Esophagus squamous epithelium (tissue), 5 donors: ENCODE measurements at places on chromosomes 1 and 21.

GRCh38 chr1:165570078-165570477 lies 26.3 kb downstream of the LRRC52 start:
- H3K4me3 ChIP-seq, result no peak overlapping the region
- no peak for DNase-seq
- H3K4me1 ChIP-seq, result no peaks in the 10 kb centered on the region
- H3K27me3 ChIP-seq, result no peaks in the 10 kb centered on the region

DNA sequence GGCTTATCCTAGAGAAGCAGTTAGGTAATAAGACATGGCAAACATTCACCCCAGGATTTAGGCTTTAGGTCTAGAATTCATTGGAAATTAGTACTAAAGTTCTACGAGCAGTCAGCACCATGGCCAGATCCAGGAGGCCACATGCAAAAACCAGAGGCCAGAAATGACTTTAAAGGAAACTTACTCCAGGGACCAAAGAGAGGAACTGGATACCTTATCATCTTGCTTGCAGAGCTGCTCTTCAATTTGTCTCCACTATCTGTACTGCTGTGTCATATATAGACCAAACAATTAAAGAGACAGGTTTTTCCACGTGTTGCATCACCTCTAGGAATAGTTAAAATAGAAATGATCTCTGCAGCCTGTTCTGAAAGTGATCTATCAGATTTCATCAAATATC lies 127.8 kb downstream of the LMX1A start:
- H3K36me3 ChIP-seq, result no peaks in the 10 kb centered on the region
- DNase-seq, result no peak
- H3K27me3 ChIP-seq, result peaks cover 81% of the 10 kb centered on the region

DNA sequence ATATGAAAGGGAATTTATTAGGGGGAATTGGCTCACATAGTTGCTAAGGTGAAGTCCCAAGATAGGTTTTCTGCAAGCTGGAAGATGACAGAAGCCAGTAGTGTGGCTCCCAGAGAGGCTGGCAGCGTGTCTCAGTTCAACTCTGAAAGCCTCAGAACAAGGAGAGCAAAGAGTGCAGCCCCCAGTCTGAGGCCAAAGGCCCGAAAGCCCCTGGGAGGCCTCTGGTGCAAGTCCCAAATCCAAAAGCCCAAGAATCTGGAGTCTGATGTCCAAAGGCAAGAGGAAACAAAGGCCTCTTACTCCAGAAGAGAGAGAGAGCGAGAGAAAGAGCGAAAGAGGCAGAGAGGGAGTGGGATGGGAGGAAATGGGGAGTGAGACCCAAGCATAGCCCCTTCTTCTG lies 18.3 kb downstream of the KCNA2 start:
- H3K27me3 ChIP-seq, result no peaks in the 10 kb centered on the region
- H3K4me1 ChIP-seq, result no peaks in the 10 kb centered on the region
- no peaks in the 10 kb centered on the region for H3K36me3 ChIP-seq
- H3K4me3 ChIP-seq, result no peak overlapping the region
- DNase-seq, result no peak

- DNase-seq, result no peak
- no peaks in the 10 kb centered on the region for H3K36me3 ChIP-seq
- no peaks in the 10 kb centered on the region for H3K4me1 ChIP-seq
- H3K27ac ChIP-seq, result no peak overlapping the region
- no peaks in the 10 kb centered on the region for H3K27me3 ChIP-seq
Measured at GRCh38 chr21:36992671-36993070, 13.8 kb upstream of the RIPPLY3 start.

GRCh38 chr1:234913771-234914170 lies 214.9 kb downstream of the TOMM20 start:
- no peaks in the 10 kb centered on the region for H3K36me3 ChIP-seq
- H3K27ac ChIP-seq, result no peak overlapping the region
- H3K4me1 ChIP-seq, result peaks cover 16% of the 10 kb centered on the region
- H3K4me3 ChIP-seq, result no peak overlapping the region
- no peak for DNase-seq

- no peaks in the 10 kb centered on the region for H3K4me1 ChIP-seq
- no peaks in the 10 kb centered on the region for H3K27me3 ChIP-seq
- no peak overlapping the region for H3K4me3 ChIP-seq
- DNase-seq, result no peak
- H3K36me3 ChIP-seq, result no peaks in the 10 kb centered on the region
Measured at GRCh38 chr1:8533907-8534306, 216.0 kb downstream of the SLC45A1 start.

DNA sequence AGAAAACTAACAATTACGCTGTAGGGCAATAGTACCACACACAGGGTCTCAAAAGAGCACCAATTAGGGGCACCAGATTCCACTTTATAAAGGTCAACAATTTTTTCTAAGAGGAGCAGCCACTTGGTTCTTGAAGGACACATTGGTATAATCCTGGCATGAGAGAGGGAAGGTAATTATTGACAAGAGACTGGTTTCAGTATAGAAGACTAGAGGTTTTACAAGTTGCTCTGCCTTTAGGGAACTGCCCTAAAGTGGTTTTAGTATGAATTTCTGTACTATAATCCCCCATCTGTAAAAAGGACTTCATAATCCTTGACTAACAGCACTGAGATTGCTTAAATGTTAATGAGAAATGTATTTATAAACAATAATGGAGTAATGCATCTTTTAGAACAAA lies 648.5 kb upstream of the PTBP2 start:
- no peak overlapping the region for H3K4me3 ChIP-seq
- peaks cover 18% of the 10 kb centered on the region for H3K4me1 ChIP-seq
- no peak overlapping the region for H3K27ac ChIP-seq

DNA sequence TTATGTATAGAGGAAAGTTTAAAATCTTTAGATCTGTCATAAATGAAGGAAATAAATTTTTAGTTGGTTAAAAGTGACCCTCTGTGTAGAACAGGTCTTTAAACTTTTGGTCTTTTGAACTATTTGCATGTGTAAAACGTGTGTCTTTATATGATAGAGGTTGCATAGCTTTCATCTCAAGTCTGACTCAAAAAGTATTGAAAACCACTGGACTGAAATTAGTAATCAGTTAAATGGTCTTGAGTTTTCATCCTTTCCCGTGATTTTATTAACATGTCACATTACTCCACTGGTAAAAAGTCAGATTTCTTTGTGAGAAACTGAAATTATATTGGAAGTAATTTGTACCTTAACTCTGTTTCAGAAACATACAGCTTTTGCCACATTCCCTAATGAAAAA lies 1.8 kb downstream of the RNPC3 start:
- H3K27ac ChIP-seq, result no peak overlapping the region
- H3K36me3 ChIP-seq, result no peaks in the 10 kb centered on the region
- H3K27me3 ChIP-seq, result no peaks in the 10 kb centered on the region
- H3K4me1 ChIP-seq, result peaks cover 4% of the 10 kb centered on the region
- no peak for DNase-seq

- no peaks in the 10 kb centered on the region for H3K36me3 ChIP-seq
- no peak for DNase-seq
- no peak overlapping the region for H3K27ac ChIP-seq
- H3K27me3 ChIP-seq, result no peaks in the 10 kb centered on the region
- no peak overlapping the region for H3K4me3 ChIP-seq
- no peaks in the 10 kb centered on the region for H3K4me1 ChIP-seq
Measured at GRCh38 chr1:195005338-195005737, 1602.9 kb downstream of the KCNT2 start.

DNA sequence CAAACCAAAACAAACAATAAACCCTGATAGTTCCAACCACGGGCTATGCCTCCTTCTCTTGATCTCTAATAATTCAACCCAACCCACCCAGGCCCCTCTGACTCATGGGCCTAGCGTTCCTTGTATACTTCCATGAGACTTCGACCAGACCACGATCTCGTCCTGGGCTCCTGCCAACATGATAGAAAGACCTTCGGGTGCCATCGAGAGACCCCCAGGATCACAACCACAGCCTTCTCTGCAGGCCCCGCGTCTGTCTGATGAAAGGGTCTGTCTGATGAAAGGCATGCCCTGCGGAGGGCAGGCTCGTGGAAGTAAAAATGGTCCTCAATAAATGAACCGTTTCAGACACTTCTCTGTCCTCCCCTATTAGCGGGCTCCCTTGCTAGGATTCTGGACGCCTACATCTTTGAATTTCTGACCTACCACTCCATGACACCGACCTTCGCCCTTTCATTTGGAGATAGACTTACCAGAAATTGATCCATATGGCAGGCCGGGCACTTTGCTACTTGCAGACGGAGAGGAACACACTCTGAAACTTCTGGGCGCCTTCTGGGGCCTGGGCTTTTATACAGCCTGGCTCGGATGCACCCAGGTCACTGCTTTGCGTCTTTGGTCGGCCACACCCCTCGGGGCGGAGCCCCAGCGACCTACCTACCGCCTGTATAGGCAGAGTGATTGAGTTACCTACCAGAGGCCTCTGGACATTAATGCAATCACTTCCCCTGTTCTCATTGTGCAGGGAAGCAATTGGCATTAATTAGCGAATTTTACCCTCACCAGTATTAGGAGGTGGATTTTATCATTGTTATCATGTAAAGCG lies 5.3 kb upstream of the KLF18 start:
- H3K27me3 ChIP-seq, result no peaks in the 10 kb centered on the region
- H3K36me3 ChIP-seq, result no peaks in the 10 kb centered on the region
- no peak overlapping the region for H3K27ac ChIP-seq
- H3K4me1 ChIP-seq, result no peaks in the 10 kb centered on the region
- no peak overlapping the region for H3K4me3 ChIP-seq

DNA sequence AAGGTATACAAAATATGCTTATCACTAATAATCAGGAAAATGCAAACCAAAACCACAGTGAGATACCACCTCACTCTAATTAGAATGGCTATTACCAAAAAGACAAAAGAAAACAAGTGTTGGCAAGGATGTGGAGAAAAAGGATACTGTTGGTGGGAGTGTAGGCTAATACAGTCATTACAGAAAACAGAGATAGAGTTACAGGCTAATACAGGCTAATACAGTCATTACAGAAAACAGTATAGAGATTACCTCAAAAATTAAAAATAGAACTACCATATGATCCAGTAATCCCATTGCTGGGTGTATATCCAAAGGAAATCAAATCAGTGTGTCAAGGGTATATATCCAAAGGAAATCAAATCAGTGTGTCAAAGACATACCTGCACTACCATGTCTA lies 238.4 kb downstream of the PLPP3 start:
- no peak for DNase-seq
- no peaks in the 10 kb centered on the region for H3K4me1 ChIP-seq
- no peaks in the 10 kb centered on the region for H3K27me3 ChIP-seq
- no peak overlapping the region for H3K4me3 ChIP-seq

GRCh38 chr1:159778266-159778665 lies 2.5 kb upstream of the DUSP23 start:
- DNase-seq, result no peak
- H3K27ac ChIP-seq, result no peak overlapping the region
- H3K4me1 ChIP-seq, result peaks cover 44% of the 10 kb centered on the region
- peak overlapping the region; percentile 31 for H3K4me3 ChIP-seq

- no peak for DNase-seq
- no peaks in the 10 kb centered on the region for H3K36me3 ChIP-seq
- H3K27ac ChIP-seq, result no peak overlapping the region
Measured at GRCh38 chr1:167401260-167401873, 117.0 kb downstream of the CD247 start.

DNA sequence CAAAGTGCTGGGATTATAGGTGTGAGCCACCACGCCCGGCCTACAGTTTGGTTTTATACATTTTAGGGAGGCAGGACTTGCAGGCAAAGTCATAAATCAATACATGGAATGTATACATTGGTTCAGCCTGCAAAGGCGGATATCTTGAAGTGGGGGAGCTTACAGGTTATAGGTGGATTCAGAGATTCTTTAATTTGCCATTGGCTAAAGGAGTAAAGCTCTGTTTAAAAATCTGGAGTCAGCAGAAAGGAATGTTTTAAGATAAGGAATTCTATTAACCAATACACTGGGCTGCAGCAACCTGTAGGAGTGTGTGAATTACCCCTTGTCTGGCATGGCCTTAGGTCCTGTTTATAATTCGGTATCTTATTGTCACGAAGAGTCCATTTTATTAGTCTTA lies 57.6 kb downstream of the OPTC start:
- H3K4me3 ChIP-seq, result no peak overlapping the region
- no peak for DNase-seq
- no peaks in the 10 kb centered on the region for H3K27me3 ChIP-seq
- peaks cover 16% of the 10 kb centered on the region for H3K4me1 ChIP-seq

- no peaks in the 10 kb centered on the region for H3K36me3 ChIP-seq
- no peak overlapping the region for H3K27ac ChIP-seq
- no peak overlapping the region for H3K4me3 ChIP-seq
Measured at GRCh38 chr1:179302070-179302469, 8.5 kb downstream of the SOAT1 start.
